ENCODE measurements at places on chromosomes 2 and 18.

- DNase-seq: no peak
These were observed 972 bp upstream of the IGFBP5 start for GRCh38 chr2:216696321-216696720.

- peak; percentile 70 for DNase-seq
These were observed 129.0 kb downstream of the NCK2 start for GRCh38 chr2:105873721-105874120.

GRCh38 chr2:869357-869871 lies 81.2 kb upstream of the SNTG2 start:
- DNase-seq: no peak

- no peak for DNase-seq
These were observed 63.0 kb upstream of the PSMD14 start for GRCh38 chr2:161245261-161245553.

DNA sequence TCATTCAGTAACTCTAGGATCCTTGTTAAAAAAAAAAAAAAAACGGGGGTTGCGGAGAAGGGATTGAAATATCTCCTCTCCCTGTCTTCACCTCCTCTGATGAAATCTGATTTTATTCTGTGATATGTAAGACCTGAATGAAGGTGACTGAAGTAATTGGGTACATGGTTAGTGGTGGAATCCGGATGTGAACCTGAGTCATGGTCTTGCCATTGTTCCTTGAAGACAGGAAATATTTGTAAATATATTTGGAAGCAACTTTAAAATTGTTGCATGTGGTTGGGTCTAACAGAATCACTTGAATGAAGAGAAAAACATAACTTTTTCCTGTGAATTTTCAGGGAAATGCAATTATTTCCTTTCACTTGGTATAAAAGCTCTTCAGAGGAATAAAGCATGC lies 3.0 kb upstream of the IL1A start:
- no peak for DNase-seq

DNA sequence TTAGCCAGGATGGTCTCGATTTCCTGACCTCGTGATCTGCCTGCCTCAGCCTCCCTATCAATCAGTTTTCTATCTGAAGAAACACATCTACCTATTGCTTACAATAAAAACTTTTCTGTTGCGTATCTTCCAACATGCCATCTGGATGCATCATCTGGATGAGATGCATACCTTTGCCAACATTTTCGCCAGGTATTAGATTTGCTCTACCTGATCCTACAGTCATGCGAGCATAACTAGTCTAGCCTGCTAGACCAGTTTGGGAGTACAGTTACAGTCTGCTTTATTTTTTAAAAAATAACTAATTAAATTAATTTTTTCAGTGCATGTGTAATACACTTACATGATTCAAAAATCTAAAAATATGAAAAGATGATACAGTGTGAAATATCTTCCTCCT lies 334.0 kb upstream of the MEX3C start:
- no peak for DNase-seq

DNA sequence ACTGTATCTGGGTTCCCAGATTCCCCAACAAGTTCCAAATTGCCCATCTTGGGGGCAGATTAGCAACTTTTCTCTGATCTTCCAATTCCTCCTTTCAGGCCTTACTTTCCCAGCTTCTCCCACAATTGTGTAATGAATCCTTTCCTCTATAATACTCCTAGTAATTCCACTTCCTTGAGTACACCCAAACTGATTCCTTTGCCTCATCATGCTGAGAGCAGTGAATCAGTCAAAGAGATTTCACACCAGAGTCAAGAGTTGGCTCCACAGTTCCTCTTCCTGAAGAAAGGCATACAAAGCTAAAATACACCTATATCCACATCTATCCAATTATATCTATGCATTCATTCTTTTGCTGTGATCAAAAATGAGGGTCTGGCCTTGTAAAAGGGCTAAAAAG lies 28.6 kb upstream of the DAPL1 start:
- DNase-seq: no peak

- no peak for DNase-seq
These were observed 73.3 kb downstream of the CTAGE1 start for GRCh38 chr18:22344445-22344844.

DNA sequence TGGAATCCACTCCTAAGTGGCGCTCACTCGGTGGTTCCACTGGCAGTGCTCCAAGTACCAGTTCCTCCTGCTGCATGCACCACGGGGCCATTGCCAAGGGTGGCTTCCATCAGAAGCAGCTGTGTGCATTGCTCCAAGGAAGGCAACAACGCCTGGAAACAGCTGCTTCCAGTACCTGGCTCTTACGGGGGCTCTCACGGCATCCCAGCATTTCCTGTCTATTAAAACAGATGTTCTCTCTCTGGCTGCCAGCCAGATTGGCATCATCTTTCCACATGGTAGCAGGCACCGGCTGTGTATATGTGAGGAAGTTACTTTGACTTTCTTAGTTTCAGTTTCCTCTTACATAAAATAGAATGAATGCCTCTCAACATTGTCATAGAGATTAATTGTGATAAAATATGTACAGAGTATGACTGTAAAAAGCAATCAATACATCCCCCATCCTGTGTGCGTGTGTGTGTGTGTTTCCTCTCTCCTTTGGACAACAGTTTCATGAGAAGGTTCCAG lies 84.9 kb downstream of the CMPK2 start:
- no peak for DNase-seq

DNA sequence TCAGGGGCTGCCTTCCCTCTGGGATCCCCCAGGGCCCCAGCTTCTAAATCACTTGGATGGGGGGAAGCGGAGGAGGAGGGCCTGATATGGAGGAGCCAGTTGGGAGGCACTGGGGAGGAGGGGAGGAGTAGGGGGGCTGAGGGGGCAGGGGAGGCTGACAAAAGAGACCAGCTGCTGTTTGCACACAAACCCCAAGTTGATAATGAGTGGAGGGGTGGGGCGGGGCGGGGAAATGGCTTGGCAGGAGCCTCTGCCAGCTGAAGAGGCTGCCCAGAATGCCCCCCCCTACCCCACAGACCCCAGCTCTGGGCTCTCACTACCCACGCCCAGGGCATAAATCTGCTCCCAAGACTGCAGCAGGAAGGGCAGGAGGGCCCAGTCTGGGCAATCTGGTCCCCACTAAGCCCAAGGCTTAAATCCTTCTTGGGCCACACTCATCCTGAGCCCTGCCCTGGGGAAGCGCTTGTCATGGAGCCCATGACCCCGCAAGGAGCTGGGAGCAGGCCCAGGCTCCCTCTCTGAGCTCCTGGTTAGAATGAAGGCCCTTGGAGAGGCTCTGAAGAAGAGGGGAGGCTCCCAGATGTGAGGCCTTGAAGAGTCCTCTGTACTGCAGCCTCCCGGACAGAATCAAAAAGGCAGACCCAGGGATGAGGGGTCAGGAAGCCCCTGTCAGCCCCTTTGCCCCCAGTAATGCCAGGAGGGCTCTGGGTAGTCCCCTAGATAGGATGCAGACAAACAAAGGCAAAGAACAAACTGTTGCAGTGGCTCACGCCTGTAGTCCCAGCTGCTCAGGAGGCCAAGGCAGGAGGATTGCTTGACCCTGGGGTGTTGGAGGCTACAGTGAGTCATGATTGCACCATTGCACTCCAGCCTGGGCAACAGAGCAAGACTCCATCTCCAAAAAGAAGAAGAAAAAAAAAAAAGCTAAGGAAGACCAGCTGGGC lies 24.8 kb upstream of the PTMA start:
- no peak for DNase-seq

DNA sequence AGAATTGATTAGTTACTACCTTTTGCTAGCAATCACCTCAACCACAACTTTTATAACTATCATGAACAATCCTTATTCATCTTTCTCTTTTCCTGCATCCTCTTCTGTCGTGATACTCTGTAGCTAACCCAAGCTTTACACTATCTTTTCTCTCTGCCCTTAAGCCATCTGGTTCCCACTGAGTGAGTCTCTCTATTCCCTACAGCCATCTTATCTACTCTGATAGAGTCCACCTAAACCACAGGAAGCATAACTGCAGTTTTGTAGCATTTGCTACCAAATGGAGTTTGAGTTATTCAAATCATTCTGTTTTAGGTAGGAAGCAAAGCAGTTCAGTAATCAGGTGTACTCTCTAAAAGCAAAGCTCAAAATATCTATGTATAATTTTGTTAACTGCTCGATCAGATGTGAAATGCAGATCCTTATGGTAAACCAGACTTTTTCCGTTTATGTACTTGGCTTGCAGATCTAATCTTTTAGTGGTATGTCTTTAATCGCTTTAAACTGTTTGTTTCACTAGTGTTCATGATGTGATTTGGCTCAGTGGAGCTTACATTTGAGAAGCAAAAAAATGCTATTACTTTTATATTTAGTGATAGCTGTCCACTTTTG lies 91.0 kb downstream of the CSRNP3 start:
- DNase-seq: no peak

DNA sequence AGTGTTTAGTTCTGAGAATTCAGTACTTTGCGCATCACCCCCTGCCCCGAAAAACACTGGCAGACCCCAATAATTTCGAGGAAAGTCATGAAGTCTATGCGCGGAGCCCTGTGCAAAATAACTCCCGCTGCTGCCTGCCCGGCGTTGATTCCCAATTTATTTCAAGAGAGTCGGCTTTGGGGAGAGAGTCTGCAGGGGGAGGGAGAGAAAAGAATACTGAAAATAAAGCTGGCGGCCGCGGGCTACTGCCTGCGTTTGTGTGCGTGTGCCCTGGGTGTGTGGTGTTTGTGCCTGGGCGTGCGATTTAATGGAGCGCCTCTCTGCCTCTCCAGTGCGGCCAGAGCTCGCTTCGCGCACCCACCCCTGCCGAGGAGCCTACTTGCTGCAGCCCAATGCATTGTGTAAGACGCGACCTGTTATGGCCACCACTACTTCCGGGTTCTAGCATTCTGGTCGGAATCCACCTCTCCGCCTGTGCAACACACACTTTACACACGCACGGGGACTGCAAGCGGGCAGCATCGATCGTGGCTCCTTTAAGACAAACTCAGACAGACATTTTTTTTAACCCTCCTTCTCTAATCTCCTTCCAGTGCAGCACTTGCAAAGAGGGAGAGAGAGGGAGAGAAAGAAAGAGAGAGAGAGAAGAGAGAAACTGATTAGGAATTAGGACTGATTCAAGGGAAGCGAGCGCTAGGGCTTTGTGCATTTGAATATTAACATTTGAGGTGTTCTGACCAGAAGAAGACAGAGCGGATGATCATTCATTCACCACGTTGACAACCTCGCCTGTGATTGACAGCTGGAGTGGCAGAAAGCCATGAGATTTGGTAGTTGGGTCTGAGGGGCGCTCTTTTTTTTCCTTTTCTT lies at the start of gene MEIS1:
Gene MEIS1 (plus strand): TSS at position 447 of the 870 bp plus-strand sequence. CDS start 732 bp downstream, outside the sequence.
- DNase-seq: peak; percentile 48

GRCh38 chr2:70516596-70516995 lies 37.0 kb downstream of the TGFA start:
- peak; percentile 66 for DNase-seq

- DNase-seq: no peak
These were observed 864 bp upstream of the MYL12A start for GRCh38 chr18:3246635-3247239.

DNA sequence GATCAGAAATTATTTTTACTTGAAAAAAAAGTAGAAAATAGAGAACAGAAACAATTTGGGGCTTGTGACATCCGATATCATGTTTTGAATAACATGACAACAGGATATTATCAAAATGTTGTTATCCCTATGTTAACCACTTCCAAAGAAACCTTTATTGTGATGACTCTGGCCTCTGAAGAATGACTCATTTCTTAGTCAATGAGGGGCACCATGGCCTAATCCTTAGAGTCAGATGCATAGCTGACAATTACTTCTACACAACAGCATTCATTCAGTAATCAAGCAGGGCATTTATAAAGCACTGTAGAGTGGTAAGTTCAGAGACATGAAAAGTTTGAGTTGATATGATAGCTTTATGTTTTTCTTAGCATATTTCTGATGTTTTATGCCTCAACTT lies 703.0 kb downstream of the RNF144A start:
- peak; percentile 39 for DNase-seq

DNA sequence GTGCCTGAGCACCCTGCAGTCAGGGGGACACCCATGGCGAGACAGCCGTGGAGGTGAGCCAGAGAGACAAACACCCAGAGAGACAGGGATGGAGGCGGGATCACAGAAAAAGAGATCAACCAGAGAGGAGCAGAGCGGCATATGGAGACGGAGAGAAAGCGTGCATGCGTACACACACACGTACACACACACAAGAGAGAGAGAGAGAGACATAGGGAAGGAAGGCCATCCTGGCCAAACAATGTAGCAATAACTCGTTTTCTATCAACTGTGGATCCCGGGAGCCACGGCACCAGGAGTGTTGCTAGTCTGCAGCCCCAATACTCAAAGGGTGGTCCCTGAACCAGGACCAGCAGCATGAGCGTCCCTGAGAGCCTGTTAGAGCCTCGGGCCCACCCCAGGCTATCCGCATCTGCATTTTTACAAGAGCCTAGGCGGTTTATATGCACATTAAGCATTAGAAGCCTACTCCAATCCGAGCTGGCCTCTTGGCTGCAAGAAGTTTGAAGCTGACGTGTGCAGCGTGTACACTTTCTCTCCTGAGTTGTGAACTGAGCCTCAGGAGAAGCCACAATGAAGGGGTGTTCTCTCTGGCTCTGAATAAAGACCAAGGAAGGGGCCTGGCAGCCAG lies 50.1 kb upstream of the MYCN start:
- DNase-seq: no peak

GRCh38 chr2:188787021-188787657 lies 187.0 kb upstream of the COL3A1 start:
- no peak for DNase-seq

- no peak for DNase-seq
These were observed 273.5 kb upstream of the ATP5MC3 start for GRCh38 chr2:175454953-175455389.

DNA sequence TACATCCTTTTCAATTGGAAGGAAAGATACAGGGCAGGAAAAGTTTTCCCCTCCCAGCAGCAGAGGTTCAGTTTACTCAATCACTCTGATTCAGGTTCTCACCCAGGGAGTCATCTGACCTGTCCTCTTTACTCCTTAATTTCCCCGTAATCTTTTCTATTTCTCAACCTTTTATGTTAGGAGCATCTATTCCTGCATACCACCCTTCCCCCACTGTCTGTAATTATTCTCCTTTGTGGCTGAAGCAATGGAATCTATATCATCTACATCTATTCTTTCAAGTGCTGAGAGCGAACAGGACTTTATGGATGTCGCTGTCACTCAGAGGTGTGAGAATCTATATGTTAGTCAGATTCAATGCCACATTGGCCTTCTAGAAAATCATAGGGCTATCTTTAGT lies 175.2 kb downstream of the NOL4 start:
- DNase-seq: no peak

GRCh38 chr2:33069894-33070651 lies 123.3 kb downstream of the LTBP1 start:
- peak; percentile 87 for DNase-seq

DNA sequence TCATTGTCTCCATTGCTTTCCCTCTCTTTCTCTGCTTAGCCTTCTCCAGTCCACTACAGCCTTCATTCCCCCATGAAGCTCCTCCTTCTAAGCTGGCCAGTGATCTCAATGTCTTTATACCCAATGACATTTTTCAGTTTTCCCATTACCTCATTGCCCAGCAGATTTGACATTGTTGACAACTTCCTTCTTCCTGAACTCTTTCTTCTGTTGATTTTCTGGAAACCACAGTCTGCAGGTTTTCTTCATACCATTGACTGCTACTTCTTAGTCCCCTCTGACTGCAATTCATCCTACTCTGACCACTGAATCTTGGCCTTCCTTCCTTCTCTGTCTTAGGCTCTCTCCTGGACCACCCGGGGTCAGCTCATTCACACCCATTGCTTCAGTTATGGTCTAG lies 22.9 kb upstream of the SPP2 start:
- DNase-seq: no peak

Data from activated CD4-positive, alpha-beta T cell treated with anti-CD3 and anti-CD28 coated beads, Interleukin-2, Interleukin-4, amounts not matched to agents 100 ng/mL and 50 ng/mL, durations not matched to agents 16 hours and 8 hours (primary cell).